ENCODE measurements at places on chromosomes 12 and 14.

DNA sequence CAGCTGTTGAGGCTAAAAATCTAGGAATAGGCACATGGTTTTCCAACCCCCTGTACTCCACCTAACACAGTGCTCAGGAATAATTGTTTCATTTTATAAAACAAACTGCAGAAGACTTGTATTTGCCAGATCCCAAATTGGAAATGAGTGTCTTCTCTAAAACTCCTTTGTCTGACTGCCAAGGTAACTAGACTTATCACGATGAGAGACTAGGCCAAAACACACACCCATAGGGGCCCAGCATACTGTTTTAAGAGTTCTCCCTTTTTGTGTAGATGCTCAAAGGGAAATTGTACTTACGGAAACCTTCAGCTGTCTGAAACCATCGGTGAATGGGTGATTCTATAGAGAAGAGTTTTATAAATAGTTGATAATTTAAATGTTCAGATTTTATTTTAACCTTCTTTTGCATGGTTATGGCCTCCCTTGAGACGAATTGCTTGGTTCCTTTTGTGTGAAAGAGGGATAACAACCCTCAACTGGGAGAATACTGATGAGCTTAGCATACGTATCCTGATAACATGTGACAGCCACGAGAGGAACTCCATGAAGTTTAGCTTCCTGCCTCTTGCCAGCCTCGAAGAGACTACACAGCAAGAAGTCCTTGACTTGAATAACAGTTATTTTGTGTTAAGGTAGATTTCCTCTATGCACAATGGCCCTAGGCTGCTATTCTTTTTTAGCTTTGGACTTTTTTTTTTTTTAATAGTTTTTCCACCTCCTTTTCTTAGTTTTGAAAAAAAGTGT, 103.3 kb downstream of the PELI2 start:
- DNase-seq: no peak

DNA sequence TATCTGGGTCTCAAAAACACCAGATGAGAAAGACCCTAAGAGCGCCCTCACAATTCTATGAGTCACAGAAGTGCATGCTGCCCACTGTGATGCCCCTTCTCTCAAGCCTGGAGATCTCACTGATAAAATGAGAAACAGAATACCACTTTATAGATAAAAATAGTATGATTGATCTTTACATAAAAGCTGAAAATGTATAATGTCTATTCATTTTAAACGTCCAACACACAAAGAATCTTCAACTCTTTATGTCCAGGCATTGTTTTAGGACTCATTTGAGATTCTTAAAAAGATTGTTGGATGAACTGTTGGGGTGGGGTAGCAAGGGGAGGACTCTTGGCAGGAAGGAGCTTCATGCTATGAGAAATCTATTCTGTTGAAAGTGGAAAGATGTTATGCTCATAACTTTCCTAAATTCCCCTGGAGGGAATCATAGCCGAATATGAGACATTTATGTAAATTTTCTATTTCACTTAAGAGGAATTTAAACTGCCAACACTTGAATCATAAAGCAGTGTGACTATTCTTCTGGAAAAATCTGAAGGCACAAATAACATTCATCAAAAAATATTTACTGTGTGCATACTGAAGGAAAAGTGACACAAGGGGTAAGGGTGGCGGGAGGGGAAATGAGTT, 174.6 kb downstream of the STXBP6 start:
- DNase-seq: no peak

- DNase-seq: no peak
These were observed 75.4 kb downstream of the CCDC92 start for GRCh38 chr12:123897221-123897620.

- no peak for DNase-seq
These were observed 43.1 kb upstream of the A2ML1 start for GRCh38 chr12:8779281-8779680.

- no peak for DNase-seq
These were observed 1.7 kb downstream of the LMBR1L start for GRCh38 chr12:49108958-49109404.

DNA sequence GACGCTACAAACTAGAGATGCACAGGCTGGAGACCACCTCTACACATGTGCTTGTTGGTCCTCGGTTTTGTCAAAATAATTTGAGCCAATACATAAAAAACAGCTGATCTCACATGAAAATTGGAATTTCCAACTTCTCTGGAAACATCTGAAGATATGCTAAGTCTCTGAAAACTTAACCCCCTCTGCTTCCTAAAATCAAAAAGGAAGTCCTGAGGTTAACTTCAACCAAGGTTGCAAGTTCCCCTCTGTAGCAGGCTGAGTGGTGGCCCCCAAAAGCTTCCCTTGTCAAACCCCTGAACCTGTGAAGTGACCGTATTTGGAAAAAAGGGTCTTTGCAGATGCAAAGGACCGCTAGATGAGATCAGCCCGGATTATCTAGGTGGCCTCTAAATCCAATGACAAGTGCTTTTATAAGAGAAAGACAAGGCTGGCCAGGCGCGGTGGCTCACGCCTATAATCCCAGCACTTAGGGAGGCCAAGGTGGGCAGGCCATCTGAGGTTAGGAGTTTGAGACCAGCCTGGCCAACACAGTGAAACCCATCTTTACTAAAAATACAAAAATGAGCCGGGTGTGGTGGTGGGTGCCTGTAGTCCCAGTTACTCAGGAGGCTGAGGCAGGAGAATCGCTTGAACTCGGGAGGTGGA, 32.0 kb upstream of the VPS37B start:
- DNase-seq: no peak

DNA sequence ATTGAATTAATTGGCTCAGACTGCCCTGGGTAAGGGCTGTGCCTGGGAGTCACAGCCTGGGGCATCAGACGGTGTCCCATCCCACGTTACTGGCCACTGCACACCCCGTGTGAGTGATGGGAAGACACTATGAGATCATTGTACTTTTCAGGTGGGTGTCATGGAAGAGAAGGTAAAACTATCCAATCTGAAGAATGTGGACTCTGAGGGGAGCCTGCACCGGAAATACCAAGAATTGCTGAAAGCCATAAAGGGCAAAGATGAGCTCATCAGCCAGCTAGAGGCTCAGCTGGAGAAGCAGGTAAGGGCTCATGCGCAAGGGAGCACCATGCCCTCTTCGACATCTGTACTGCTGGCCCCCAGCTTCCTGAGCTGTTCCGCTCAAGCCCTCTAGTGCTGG, 24.0 kb downstream of the PLEKHH1 start:
- DNase-seq: no peak

DNA sequence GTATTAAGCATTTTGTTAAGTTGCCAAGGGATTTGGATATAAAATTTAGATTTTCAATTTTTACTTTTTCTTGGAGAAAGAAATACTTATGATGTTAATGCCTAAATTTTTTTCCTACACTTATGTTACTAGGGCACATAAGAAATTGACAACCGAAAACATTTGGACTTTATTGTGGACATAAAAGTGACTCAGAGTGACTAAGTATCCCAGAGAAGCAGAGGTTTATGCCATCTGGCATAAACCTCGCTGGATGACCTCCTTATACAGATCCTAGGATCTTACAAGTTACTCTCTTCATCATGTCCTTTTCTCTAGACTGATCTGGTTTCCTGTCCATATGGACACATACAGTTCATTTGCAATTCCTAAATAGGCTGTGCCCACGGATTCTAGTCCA, 89.8 kb downstream of the RERG start:
- no peak for DNase-seq

DNA sequence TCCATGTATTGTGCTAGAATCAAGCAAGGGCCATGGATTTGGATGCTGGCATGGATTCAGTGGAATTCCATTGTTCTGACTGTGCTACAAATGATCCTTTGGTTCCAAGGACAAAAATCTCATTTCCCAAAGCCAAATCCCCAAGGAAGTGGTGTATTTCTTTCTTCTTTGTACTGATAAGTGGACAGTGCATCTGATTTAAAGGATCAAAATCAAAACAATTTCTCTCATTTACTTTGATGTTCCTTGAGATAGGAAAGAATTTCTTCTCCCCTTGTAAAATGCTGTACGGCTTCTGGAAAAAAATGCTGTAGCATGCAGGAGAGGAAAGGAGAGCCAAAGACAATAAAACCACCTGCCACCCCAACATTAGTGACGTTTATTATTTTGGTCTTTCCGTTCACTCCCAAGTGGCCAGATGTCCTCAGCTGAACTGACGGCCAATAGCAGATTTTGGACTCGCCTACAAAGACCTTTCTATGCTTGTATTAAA, 185.7 kb downstream of the PRKD1 start:
- no peak for DNase-seq

DNA sequence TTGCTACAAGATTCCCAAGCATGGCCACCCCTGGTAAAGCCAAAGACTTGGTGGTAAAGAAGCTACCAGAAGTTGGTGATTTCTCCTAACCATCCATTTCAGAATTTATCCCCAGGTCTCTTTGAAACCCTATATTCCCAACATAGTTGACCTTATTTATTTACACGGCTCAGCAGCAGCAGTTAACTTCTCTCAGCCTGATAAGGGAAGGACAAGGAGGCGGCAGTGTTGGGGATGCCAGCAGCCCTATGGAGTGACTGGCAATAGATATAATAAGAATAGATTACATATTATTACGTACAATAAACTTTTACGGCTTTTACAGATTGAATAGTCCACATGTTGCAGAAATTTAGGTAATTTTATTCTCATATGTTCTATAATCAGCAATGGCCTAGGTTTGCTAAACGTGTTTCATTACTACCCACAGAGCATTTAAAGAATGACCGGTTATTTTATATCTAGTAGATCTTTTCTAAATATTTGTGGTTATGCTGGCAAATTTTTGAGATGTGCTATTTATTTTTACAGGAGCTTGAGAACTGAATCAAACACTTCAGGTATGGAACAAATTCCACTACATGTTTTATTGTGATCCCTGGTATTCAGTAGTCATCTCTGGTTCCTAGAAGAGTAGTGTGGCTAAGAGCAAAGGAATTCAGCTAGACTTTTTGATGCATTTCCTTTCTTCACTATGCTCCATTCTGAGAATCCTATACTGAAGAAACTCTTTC, 19.8 kb upstream of the PALS1 start:
- no peak for DNase-seq

GRCh38 chr14:23571701-23572523, 4.3 kb upstream of the AP1G2 start:
- no peak for DNase-seq

- no peak for DNase-seq
These were observed 8.3 kb downstream of the MVK start for GRCh38 chr12:109581856-109582255.

GRCh38 chr12:58425481-58426392, 484.4 kb downstream of the ATP23 start:
- no peak for DNase-seq

DNA sequence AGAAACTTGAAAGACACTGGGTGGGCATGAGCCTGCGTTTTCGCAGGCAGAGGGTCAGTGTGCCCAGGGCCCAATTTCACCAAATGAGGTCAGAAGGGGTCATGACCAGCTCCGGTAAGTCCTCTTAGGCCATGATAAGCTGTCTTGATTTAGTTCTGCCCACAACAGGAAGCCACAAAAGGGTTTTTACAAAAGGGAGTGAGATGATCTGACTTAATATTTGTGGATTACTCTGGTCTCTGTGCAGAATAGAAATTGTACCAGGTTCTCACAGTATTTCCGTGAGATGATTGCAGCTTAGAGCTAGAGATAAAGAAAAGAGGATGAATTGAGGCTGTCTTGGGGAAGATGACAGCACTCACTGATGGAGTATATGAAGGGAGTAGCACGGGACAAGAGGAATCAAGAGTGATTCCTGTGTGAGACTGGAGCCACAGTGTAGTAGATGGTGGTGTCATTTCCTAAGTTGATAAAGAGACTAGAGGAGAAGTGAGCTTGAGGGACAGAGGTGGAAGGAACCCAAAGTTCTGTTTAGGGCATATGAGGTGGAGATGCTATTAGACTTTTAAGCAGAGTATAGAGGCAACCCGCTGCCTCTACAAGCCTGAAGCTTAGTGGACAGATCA, 288.3 kb upstream of the AMIGO2 start:
- no peak for DNase-seq

DNA sequence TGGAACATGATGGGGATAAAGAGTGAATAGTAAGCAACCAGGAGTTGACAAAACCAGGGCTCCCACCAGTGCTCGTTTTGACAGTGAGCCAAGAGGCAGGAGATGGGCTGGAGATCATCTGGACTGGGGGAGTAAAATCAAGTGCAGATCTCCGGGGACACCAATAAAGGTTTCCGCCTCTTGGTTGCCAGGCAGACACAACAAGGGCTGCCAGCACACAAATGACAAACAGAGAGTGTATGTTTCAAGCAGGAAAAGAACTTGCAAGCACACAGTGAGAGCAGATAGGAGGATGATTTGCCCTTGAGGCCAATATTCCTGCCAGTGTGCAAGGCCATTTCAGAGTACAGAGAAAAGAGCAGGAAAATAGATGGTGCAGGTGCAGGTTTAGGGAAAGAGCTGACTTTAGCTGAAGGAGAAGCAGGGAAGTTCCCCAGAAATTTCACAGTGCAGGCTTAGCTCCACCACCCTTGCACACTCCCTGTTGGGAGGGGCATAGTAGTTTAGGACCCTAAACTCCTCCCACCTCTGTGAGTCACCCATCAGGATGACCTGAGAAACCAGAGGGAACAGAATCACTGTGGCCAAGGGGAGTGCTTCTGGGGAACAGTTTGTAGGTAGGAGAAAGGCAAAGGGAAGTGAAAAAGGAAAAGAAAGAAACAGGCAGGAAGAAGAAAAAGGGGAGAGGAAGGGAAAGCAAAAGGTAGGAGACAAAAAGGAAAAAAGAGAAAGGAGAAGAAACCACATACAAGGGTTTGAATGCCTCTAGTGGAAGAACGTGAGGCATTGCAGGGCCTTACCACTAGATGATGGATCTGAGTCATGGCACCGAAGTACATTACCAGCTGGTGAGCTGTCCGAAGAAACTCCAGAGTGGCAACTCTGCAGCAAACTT, 404.4 kb downstream of the SLC6A15 start:
- DNase-seq: no peak

DNA sequence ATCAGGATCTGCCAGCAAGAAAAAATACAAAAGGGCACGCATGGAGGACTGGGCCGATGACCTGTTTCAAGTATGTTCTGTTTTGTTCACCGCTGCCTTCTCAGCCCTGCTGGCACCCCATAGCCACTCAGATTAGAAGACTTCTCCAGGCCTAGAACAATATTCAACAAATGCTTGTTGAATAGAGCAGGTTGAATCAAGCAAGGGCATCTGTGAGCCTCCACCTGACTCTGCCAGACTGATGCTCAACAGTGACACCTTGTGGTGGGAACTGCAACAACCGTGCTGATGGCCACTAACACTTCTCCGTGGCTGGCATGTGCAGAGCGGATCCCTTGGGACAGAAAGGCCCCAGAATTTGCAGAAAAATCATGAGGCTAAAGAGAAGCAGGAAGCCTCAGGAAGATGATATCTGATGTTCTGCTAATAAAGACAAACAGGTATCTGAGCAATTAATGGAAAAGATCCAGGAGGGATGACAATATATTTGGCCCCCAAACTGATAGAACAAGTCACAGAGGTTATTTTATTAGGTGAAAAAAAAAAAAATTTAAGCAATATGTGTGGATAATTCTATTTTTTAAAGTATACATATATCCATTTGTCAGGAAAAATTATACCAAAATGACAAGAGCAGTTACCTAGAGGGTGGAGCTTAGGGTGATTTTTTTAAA, 114.3 kb downstream of the KSR2 start:
- peak; percentile 90 for DNase-seq

DNA sequence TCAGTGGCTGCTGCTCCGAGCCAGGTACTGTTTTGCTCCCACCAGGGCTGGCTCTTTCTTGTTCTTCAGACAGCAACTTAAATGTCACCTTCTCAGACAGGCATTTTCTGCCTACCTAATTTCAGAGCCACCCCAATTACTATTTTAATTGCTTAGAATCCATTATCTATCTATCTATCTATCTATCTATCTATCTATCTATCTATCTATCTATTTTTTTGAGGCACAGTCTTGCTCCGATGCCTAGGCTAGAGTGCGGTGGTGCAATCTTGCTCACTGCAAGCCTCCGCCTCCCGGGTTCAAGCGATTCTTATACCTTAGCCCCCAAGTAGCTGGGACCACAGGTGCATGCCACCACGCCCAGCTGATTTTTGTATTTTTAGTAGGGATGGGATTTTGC, 58.5 kb downstream of the SPPL3 start:
- DNase-seq: no peak

Measured in iPS DF 6.9 (cell line).